ENCODE measurements at places on chromosomes 5 and 9.

DNA sequence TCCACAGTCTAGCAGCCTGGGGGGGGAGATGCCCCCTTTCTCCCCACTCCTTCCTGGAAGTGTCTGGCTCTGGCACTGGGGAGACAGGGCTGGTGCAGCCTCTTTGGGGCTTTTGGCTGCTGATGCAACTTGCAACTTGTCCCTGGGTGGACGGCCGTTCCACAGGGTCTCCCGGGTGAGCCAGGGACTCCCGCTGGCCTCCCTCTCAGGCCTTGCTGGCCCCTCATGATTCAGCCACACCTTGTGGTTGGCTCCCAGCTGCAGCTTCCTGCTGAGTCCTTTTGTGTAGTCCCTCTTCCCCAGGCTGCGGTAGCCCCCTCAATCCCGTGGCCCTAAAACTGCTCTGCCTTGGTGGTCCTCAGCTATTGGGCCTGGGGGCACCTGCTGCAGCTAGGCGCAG lies 283.5 kb downstream of the PBX3 start:
- DNase-seq = no peak

- no peak for DNase-seq
Observed at GRCh38 chr9:96141666-96142065, 160.3 kb downstream of the HSD17B3 start.

GRCh38 chr9:34570376-34570775 lies 19.1 kb downstream of the CNTFR start:
- DNase-seq = no peak

- DNase-seq = no peak
Observed at GRCh38 chr9:34276772-34277171, 52.3 kb downstream of the KIF24 start.

- no peak for DNase-seq
Observed at GRCh38 chr9:131963072-131964030, 116.3 kb downstream of the MED27 start.

- DNase-seq = no peak
Observed at GRCh38 chr5:68396722-68397121, 181.2 kb downstream of the PIK3R1 start.

DNA sequence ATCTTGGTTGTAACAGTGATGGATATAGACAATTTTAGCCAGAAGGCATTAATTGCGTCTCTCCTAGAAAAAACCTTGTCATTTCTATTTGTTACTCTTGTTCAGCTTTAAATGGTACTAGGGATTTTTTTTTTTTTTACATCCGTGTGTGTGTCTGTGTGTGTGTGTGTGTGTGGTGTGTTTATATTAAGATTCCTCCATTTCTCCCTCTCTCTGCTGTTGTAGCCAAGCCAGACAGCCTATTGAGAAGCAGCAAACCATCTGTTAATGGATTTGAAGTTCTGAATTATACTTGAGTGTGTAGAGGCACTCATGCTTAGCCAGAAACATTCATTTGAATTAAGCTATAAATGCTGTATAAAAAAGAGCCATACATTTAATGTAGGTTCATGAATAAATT lies 72.3 kb downstream of the SLF1 start:
- DNase-seq = no peak

DNA sequence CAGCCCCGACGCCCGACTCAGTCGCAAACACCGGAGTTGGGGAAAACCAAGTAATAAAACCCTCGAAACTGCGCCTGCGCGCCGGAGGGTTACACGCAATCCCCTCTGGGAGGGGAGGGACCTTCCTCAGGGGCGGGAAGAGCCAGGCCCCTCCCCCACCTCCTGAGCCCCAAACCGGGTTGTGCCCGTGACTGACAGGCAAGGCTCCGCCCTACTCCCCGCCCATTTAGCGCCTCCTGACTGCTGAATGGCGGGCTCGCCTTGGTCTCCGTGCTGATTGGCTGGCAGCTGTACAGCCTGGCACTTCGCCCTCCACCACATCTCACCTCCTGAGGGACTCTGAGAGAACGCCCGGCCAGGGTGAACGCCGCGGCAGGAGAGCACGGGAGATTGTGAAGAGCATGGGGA lies at the start of gene PRDM9:
TSS of gene PRDM9 (plus strand) at position 332 of the 408 bp plus-strand sequence. CDS start 1,425 bp downstream, outside the sequence.
- DNase-seq = peak; percentile 89

- DNase-seq = no peak
Observed at GRCh38 chr9:108224716-108225115, 631.1 kb downstream of the ACTL7B start.

GRCh38 chr5:155726267-155726666 lies 600.7 kb upstream of the SGCD start:
- no peak for DNase-seq

- DNase-seq = peak; percentile 82
Observed at GRCh38 chr5:156474251-156474650, 147.3 kb downstream of the SGCD start.

DNA sequence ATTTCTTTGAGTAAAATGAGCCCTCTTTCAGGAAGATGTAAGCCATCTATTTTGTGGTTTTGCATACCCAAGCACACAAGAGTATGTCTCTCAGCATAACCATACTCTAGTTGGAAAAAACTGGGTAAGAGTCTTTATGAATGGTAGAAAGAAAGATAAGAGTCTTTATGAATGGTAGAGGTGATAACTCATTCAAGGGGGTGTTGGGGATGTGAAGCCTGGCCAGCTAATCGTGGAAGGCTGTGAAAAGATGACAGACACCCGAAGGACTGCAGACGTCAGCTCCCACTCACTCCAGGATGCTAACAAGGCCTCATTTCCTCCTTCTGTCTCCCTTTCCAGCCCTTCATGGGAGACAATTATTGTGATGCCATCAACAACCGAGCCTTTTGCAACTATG lies 228.5 kb downstream of the PAPPA start:
- DNase-seq = no peak

GRCh38 chr9:38026021-38026809 lies 42.8 kb downstream of the SHB start:
- DNase-seq = no peak
